Fibroblast of villous mesenchyme (primary cell): ENCODE measurements at places on chromosomes 2 and 18.

- no peak for DNase-seq
These were observed 382.1 kb downstream of the ZEB2 start for GRCh38 chr2:144137705-144138428.

GRCh38 chr2:241272303-241273209, 42.9 kb downstream of the HDLBP start:
- peak; percentile 84 for DNase-seq

DNA sequence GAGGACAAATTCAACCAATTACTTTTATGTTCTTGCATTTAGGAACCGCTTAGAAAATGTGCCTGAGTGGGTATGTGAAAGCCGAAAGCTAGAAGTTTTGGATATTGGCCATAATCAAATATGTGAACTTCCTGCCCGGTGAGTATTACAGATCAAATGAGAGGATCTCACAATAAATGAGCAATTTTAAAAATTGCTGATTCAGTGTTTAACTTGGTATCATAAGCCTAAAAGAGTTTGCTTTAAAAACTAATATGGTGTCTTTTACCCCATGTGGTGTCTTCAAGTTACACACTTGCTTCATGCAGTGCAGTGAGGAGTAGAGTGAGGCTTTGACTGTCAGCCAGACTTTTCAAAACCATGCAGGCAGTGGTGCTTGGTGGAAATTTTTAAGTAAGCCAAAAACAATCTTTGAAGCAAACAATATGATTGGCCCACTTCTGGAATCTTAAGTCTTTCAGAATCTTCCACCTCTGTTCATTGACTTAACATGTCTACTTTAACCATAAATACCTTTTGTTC, 199.6 kb downstream of the PHLPP1 start:
- DNase-seq, result no peak

GRCh38 chr2:85950743-85951142, 62.0 kb upstream of the ST3GAL5 start:
- DNase-seq, result no peak

- no peak for DNase-seq
These were observed 77.1 kb upstream of the RAPH1 start for GRCh38 chr2:203612246-203612645.

GRCh38 chr2:32663864-32664263, 36.0 kb downstream of the TTC27 start:
- no peak for DNase-seq

DNA sequence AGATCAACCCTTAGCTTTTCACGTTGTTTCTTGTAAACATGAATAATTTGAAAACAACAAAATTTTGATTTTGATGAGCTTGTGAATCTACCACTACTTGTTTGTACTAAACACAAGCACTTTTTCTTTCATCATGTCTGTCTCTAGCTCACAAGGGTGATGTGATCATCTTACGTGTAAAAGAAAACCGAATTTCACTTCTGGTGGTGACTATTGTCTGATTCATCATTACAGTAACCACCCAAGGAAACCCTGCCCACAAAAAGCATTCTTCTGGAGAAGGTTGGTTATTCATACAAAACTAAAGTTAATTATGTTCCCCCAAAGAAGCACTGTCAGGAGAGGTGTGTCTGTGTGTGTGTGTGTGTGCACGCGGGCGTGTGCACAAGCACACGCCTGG, 285.4 kb downstream of the ZNF516 start:
- DNase-seq, result no peak

DNA sequence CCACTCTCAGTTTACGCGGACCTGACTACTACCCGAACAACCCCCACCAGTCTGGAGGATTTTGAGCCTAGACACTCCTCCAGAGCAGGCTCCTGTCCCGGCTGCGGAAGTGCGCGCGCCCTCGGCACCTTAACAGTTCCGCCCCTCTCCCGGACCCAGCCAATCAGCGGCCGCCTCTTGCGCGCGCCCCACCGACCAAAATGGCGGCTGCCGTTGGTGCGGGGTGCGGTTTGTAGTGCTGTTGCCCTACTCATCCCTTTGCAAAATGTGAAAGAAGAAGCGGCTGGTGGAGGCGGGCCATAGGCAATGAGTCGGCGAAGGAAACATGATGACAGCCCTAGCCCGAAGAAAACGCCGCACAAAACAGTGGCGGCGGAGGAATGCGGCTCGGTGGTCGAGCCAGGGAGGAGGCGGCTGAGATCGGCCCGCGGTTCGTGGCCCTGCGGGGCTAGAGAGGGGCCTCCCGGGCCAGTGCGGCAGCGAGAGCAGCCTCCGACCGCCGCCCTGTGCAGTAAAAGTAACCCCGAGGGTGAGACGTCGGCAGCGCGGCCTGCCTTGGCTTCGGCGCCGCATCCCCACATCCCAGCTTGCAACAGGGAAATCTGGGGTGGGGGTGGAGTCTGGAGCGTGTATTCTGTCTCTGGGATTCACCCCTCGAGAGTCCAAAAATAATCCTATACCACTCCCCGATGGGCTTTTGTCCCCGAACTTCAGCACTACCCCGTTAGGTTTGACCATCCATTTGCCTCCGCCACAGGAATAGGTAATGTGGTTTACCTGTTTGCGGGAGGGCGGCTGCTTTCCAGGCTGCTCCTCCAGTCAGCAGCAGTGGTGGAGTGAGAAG, at the start of gene ETAA1:
TSS of gene ETAA1 (plus strand) at position 191 of the 844 bp plus-strand sequence. CDS start at position 307, 116 bp downstream.
- peak; percentile 92 for DNase-seq

GRCh38 chr18:54776282-54776977, 51.8 kb upstream of the RAB27B start:
- peak; percentile 99 for DNase-seq

- no peak for DNase-seq
These were observed 1.6 kb upstream of the LIMS2 start for GRCh38 chr2:127676906-127677305.

DNA sequence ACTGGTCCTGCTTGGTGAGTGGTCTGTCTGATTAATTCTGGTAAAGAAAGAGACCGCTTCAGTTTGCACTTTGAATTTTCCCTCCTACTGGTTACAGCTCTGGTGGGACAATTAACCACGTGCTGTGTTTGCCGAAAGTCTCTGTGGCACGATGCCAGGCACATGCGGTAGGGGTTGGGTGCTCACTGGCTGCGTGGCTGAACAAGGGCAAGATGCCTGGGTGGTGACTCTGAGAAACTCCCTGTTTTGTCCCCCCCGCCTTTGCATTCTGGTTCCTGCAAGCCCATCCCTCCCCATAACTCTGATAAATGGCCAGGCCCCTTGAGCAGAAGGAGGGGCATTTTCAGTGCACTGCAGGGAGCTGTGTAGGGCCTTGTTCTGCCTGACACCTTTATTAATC, 206.1 kb downstream of the TFCP2L1 start:
- no peak for DNase-seq

- DNase-seq, result no peak
These were observed 277.6 kb downstream of the ZEB2 start for GRCh38 chr2:144242311-144242710.
